ENCODE measurements at places on chromosomes 12 and 14. TPM values are rescaled to one million over a fixed set of nuclear protein-coding genes. Genes with fewer than 3 reads are reported as not detected.
A peak's percentile ranks its signal among the peaks of the same experiment; 100 is the strongest.

DNA sequence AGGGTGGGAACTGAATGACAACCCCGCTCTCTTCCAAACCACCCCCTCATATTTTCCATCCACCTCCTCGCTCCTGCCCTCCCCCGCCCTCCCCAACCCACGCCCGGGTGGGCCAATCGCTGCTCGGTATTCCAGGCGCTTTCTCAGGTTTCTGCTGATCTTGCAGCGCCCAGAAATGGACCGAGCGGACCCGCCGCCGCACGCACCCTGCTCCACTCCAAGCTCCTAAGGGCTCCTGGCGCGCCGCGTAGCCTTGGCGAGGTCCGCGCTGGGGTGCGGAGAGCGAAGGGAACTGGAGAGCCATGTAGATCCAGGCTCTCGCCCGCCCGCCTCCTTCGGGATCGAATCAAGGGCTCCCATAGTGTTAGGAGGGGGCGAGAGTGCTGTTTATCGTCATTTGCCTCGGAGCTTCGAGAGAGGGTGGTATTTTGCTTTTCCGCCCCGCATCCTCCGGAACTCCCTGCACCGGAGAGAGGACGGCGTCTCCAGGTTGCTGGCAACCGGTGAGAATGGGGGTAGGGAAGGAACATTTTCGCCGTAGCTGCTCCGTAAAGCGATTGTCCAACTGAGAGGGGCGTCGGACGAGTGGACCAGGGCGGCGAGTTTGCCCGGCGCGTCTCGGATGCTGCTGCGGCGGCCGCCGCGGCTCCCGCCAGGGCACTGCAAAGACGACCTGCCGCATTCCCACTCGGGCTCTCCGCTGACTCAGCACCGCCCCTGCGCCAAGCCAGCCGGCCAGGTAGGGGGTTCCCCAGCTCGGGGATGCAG is at the start of gene KCNA1:
KCNA1 (plus strand) TSS at position 172 of the 768 bp plus-strand sequence. CDS start 1,474 bp downstream, outside the sequence.
- no peaks in the 10 kb centered on the region for H3K36me3 ChIP-seq
- peak; percentile 83 for DNase-seq
- H3K4me3 ChIP-seq: peak within 1 kb of the TSS; percentile 40
- H3K27me3 ChIP-seq: peaks cover 32% of the 10 kb centered on the region
- H3K4me1 ChIP-seq: peaks cover 27% of the 10 kb centered on the region
- no peak within 1 kb of the TSS for H3K27ac ChIP-seq

DNA sequence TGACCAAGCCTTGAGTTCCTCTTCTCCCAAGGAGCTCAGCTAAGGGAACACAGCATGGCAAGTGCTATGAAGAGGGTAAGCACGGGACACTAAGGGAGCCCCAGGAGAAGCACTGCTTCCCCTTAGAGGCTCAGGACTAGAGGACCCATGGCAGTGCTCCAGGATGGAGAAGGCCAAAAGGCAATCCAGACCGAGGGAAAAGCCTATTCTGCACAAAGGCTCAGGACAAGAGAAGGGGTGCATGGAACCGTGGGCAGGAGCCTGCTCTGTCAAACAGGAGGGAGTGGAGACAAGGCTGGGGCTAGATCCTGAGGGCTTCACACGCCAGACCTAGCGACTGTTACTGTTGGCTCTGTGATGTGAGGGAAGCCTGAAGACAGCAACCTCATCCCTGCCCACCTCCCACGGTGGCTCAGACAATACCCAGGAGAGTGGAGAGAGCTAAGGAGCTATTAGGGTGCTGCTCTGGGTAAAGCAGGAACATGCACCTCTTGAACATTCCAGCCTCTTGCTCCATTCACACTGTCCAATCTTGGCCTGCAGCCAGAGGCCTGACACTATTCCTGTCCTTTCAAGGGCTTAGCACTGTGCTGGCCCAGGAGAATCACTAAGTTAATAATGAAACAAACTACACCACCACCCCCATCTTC is 24.2 kb downstream of the OTUB2 start:
- H3K4me1 ChIP-seq: peaks cover 6% of the 10 kb centered on the region
- no peak overlapping the region for H3K4me3 ChIP-seq
- DNase-seq: no peak
- peaks cover 90% of the 10 kb centered on the region for H3K36me3 ChIP-seq
- H3K27ac ChIP-seq: no peak overlapping the region

DNA sequence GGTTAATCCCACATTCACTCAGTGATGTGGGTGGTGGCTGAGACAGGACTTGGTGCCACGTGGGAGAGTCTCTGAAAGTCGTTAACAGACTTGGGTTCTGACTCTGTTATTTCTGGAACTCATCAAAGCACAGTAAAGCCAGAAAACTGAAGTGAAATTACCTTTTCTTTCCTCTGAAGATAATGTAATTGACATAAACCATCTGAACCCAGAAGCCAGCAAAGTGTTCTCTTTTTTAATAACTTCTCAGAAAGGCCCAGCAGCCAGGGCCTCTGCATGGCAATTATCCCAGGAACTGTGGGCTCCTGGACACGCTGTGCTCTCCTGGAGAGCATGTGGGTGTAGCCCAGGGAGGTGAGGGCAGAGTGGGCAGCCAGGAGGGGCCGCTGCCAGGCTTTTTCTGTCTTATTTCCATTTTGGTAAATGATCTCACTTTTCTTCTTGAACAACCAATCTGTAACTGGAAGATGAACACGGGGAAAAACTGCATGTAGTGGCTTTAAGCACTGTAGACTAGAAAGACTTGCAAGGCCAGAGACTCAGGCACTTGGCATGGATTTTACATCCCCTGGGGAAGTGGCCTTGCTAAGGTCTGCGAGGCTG is 444.1 kb upstream of the TMEM132C start:
- H3K36me3 ChIP-seq: no peaks in the 10 kb centered on the region
- H3K27me3 ChIP-seq: no peaks in the 10 kb centered on the region
- no peaks in the 10 kb centered on the region for H3K4me1 ChIP-seq
- H3K27ac ChIP-seq: no peak overlapping the region
- no peak overlapping the region for H3K4me3 ChIP-seq

GRCh38 chr14:104094056-104094708 is 8.7 kb downstream of the ASPG start:
- no peak overlapping the region for H3K4me3 ChIP-seq
- H3K27me3 ChIP-seq: no peaks in the 10 kb centered on the region
- DNase-seq: no peak
- no peaks in the 10 kb centered on the region for H3K36me3 ChIP-seq

The ANG gene
- total RNA-seq: 30.4 TPM

The CFAP54 gene
- total RNA-seq: 0.66 TPM

The PRMT5 gene
- 51.3 TPM for total RNA-seq

Data from upper lobe of left lung (tissue), 6 donors.